Ureter (tissue), 1 donor: ENCODE measurements at places on chromosomes 1 and 21.

GRCh38 chr1:78054559-78054958 is 8.8 kb downstream of the GIPC2 start:
- no peak for DNase-seq

- DNase-seq, result no peak
Observed at GRCh38 chr21:31946231-31946630, 73.4 kb downstream of the HUNK start.

DNA sequence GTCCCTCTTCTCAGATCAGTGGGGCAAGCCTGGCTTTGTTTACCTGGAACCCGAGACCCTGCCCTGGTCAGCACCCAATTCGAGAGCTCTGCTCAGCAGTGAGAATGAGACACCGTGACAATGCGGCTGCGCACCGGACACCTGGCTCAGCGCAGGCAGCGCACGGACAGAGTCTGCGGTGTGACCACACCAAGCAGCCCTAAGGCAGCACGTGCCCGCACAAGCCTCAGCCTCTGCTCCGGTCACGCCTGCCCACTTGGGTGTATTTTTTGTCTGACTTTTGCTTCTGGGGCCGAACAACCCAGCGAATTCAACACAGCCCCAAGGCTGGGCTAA is 4.7 kb downstream of the KRTAP10-8 start:
- DNase-seq, result peak; percentile 36

GRCh38 chr1:93756657-93757056 is 75.0 kb upstream of the BCAR3 start:
- DNase-seq, result no peak

GRCh38 chr1:234549447-234550021 is 60.4 kb downstream of the IRF2BP2 start:
- no peak for DNase-seq
